ENCODE measurements at places on chromosomes 3 and 15. TPM values are rescaled to one million over a fixed set of nuclear protein-coding genes. Genes with fewer than 3 reads are reported as not detected.
A peak's percentile ranks its signal among the peaks of the same experiment; 100 is the strongest.

DNA sequence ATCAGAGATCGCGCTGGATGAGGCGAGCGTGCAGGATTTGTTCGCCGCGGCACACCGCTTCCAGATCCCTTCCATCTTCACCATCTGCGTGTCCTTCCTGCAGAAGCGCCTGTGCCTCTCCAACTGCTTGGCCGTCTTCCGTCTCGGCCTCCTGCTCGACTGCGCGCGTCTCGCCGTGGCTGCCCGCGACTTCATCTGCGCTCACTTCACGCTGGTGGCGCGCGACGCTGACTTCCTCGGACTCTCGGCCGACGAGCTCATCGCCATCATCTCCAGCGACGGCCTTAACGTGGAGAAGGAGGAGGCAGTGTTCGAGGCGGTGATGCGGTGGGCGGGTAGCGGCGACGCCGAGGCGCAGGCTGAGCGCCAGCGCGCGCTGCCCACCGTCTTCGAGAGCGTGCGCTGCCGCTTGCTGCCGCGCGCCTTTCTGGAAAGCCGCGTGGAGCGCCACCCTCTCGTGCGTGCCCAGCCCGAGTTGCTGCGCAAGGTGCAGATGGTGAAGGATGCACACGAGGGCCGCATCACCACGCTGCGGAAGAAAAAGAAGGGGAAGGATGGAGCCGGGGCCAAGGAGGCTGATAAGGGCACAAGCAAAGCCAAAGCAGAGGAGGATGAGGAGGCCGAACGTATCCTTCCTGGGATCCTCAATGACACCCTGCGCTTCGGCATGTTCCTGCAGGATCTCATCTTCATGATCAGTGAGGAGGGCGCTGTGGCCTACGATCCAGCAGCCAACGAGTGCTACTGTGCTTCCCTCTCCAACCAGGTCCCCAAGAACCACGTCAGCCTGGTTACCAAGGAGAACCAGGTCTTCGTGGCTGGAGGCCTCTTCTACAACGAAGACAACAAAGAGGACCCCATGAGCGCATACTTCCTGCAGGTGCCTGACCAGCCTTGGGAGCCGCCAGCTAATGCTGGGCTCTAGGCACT lies 819 bp downstream of the KLHL40 start:
- H3K27me3 ChIP-seq, result peaks cover 3% of the 10 kb centered on the region
- H3K4me3 ChIP-seq, result no peak overlapping the region
- no peak for DNase-seq

DNA sequence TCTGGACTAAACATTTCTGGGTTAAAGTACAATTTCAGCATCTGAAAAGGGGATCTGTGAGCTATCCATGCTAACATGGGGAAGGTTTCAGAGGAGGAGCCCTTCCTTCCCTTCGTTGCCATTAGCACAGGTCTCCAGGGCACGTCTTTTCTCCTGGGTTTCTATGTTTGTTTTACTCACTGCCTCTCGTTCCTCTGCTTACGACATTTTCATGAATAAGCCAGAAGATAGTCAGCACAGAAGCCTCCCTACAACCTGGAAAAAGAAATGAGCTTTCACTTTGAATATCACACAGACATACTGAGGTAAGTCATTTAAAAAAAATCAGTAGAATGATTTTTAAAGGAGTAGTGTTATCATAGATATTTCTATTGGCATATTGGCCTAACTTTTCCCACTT lies 117.2 kb upstream of the KCNMB2 start:
- no peaks in the 10 kb centered on the region for H3K36me3 ChIP-seq
- H3K4me3 ChIP-seq, result no peak overlapping the region
- H3K4me1 ChIP-seq, result no peaks in the 10 kb centered on the region
- H3K27me3 ChIP-seq, result no peaks in the 10 kb centered on the region

DNA sequence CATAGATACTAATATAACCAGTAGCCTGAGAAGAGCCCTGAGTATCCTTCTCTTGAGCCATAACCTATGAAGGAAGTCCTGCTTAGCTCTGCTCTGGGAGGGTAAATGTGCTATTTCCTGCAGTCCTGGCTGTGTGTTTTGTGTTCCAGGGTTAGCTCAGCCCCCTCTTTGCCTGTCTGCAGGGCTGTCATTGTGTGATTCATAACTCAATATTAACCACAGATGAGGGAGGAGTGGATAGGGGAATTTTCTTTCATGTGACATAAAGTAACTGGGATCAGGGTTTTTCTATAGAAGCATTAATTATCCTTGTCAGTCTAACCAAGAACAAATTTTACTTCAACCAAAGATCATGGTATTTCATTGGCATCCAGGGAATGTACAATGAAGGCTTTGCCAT lies 183.3 kb upstream of the ZBTB20 start:
- no peaks in the 10 kb centered on the region for H3K36me3 ChIP-seq
- no peak for DNase-seq
- no peak overlapping the region for H3K27ac ChIP-seq
- no peaks in the 10 kb centered on the region for H3K4me1 ChIP-seq

- no peaks in the 10 kb centered on the region for H3K27me3 ChIP-seq
- no peaks in the 10 kb centered on the region for H3K36me3 ChIP-seq
- no peak overlapping the region for H3K27ac ChIP-seq
- H3K4me3 ChIP-seq, result no peak overlapping the region
- no peaks in the 10 kb centered on the region for H3K4me1 ChIP-seq
- DNase-seq, result no peak
Measured at GRCh38 chr3:118587847-118588246, 446.8 kb downstream of the IGSF11 start.

DNA sequence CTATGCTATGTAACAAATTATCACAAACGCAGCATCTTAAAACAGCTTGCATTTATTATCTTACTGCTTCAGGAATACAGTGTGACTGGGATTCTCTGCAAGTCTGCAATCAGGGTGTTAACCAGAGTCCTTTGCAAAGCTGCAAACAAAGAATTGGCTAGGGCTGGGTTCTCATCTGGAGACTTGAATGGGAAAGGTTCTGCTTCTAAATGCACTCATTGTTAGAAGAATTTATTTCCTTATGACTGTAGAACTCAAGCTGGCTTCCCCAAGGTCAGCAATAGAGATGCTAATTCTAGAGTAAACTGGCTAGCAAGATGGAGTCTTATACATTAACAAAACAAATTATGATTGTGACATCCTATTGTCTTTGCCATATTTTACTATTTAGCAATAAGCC lies 673.7 kb downstream of the DIPK2A start:
- H3K4me3 ChIP-seq, result no peak overlapping the region
- no peaks in the 10 kb centered on the region for H3K4me1 ChIP-seq
- H3K27ac ChIP-seq, result no peak overlapping the region
- H3K36me3 ChIP-seq, result no peaks in the 10 kb centered on the region

- DNase-seq, result no peak
- H3K27ac ChIP-seq, result no peak overlapping the region
- H3K4me3 ChIP-seq, result no peak overlapping the region
- peaks cover 2% of the 10 kb centered on the region for H3K36me3 ChIP-seq
- no peaks in the 10 kb centered on the region for H3K27me3 ChIP-seq
Measured at GRCh38 chr3:125462722-125463299, 57.2 kb downstream of the SNX4 start.

GRCh38 chr3:75144406-75144805 lies 519.7 kb upstream of the FRG2C start:
- H3K4me3 ChIP-seq, result no peak overlapping the region
- no peaks in the 10 kb centered on the region for H3K27me3 ChIP-seq
- H3K4me1 ChIP-seq, result no peaks in the 10 kb centered on the region
- H3K27ac ChIP-seq, result no peak overlapping the region

DNA sequence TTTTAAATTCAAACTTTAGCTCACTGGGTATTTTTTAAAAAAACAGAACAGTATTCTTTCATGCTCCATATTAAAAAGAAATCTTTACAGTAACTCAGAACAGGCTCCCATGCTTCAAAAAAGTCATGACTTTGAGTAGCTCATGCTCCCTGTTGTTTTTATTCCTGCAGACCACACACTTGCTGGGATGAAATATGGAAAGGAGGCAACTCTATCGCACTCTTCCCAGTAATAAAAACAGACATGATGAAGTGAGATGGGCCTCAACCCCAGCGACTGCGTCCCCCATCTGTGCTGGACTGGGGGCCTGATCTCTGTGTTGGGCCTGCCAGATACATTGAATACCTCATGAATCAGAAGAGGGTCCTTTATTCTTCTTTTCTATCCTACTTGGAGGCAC lies 58.9 kb downstream of the ARHGEF3 start:
- H3K4me1 ChIP-seq, result no peaks in the 10 kb centered on the region
- H3K4me3 ChIP-seq, result no peak overlapping the region
- no peak overlapping the region for H3K27ac ChIP-seq
- H3K36me3 ChIP-seq, result no peaks in the 10 kb centered on the region
- DNase-seq, result no peak

DNA sequence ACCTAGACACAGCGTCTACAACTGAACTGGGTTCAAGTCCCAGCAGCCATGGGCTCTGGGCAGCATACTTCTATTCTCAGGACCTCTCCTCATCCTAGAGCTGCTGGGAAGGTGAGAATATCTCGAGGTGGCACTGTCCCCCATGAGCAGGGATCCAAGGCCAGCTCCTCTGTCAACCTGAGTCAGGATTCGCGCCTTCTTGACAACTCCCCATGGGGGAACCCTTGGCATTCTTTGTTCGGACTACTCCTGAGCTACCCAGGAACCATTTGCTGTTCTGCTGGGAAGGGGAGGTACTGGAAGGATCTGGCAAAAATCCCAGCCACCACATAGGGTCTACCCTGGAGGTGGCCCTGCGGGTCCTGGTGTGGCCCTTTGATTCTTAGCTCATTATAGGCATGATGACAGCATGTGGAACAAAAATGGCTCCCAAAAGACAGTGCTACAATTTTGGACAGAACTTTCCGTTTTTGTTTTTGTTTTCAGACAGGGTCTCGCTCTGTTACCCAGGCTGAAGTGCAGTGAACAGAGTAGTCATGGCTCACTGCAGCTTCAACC lies 22.3 kb downstream of the PLXNB1 start:
- peaks cover 10% of the 10 kb centered on the region for H3K36me3 ChIP-seq
- peaks cover 5% of the 10 kb centered on the region for H3K4me1 ChIP-seq
- no peak overlapping the region for H3K4me3 ChIP-seq
- H3K27ac ChIP-seq, result no peak overlapping the region
- peak; percentile 5 for DNase-seq
- H3K27me3 ChIP-seq, result no peaks in the 10 kb centered on the region

DNA sequence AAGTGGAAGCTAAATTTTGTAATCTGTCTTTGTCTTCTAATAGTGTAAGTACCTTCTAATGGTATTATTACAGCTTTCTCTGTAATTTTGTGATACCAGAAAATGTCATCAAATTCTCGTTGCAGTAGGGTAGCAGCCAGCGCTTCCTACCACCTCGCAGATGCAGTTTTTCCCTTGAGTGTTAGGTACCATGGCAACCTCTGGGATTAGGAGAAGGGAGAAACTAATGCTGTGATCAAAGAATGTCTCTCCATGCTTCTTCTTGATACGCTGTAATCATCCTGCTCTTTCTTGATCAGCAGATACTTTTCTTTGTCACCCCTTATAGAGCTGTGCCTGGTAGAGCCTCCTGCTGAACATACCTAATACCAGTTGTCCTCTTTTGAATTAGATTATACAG lies 27.7 kb downstream of the SRP14 start:
- no peak overlapping the region for H3K27ac ChIP-seq
- H3K4me1 ChIP-seq, result no peaks in the 10 kb centered on the region
- no peak for DNase-seq
- H3K36me3 ChIP-seq, result peaks cover 4% of the 10 kb centered on the region
- no peak overlapping the region for H3K4me3 ChIP-seq

GRCh38 chr15:89780601-89781000 lies 4.5 kb downstream of the MESP2 start:
- no peak for DNase-seq
- peaks cover 18% of the 10 kb centered on the region for H3K4me1 ChIP-seq
- no peak overlapping the region for H3K27ac ChIP-seq
- peaks cover 11% of the 10 kb centered on the region for H3K36me3 ChIP-seq
- no peaks in the 10 kb centered on the region for H3K27me3 ChIP-seq

DNA sequence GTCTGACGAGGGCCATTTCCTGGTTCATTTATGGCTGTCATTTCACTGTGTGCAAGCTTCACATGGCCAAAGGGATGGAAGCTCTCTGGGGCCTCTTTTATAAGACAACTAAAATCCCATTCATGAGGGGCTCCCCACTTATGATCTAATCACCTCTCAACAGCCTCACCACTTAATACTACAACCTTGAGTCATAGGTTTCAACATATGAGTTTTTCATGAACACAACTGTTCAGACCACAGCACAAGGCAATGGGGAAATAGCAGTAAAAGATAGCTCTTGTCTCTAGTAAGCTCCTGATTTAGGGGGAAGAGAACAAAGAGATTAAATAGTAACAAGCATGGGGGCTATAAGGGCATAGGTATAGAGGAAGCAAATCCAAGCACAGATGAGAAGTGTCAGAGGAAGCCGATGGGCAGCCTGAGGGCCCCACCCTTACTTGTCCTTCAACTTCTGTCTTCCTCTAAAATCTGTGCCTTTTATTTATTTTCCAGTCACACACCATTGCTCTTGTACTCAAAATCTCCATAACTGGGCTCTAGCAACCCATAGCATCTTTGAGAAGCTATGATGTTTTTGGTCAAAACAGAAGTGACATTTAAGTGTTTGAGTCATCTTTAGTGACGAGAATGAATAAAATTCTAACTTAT lies 329.1 kb downstream of the UNC13C start:
- DNase-seq, result no peak
- H3K4me3 ChIP-seq, result no peak overlapping the region
- H3K27me3 ChIP-seq, result no peaks in the 10 kb centered on the region
- no peak overlapping the region for H3K27ac ChIP-seq
- no peaks in the 10 kb centered on the region for H3K4me1 ChIP-seq

DNA sequence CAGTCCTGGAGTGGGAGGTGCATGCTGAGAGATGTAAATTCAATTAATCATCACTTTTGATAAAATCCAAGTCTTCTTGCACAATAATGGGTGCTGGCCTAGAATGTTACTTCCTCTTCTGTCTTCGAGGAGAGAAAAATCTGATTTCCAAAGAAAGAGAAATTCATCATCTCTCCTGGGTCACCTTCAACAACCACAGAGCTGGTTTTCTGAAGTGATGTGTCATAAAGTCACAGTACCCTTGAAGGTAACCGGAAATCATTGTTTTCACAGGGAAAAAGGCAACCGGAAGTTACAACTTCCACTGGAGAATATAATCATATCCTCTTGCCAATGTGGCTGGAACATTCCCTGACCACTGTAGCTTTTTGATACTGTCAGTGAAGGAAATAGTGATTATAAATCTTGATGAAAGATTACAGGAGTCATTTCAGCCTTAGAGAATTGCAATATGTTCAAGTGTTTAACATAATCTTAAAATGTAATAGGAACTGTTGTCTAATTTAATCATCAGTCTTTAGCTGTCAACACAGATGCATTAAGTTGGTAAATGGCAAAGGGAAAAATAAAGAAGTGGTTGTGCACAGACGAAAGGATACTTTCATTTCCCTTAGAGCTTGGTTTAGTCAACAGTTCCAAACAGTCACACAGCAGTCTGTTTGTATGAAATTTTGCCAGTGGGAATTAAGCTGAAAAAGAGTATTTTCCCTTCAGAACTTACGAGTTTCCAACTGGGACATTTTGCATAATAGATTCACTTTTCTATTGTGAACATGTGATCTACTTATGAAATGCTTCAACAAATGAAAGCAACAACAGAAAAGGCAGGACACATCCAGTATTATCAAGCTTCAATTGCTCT lies 106.5 kb upstream of the SLC4A7 start:
- peak; percentile 24 for DNase-seq
- H3K4me3 ChIP-seq, result no peak overlapping the region
- peaks cover 27% of the 10 kb centered on the region for H3K4me1 ChIP-seq
- no peaks in the 10 kb centered on the region for H3K27me3 ChIP-seq

GRCh38 chr3:12879191-12879815 lies 37.9 kb upstream of the RPL32 start:
- H3K36me3 ChIP-seq, result no peaks in the 10 kb centered on the region
- H3K4me1 ChIP-seq, result peaks cover 11% of the 10 kb centered on the region
- no peak overlapping the region for H3K4me3 ChIP-seq
- H3K27me3 ChIP-seq, result no peaks in the 10 kb centered on the region
- H3K27ac ChIP-seq, result no peak overlapping the region

Gene REC114
- total RNA-seq, result not detected

Gene TUSC7
- total RNA-seq, result not detected

Gene PLA2G4F
- not detected for total RNA-seq

Gene MUSTN1
- total RNA-seq, result 77.9 TPM

Gene ABI3BP
- total RNA-seq, result 189 TPM
